Hepatic stellate cell (primary cell): ENCODE measurements at places on chromosomes 11 and 22.
A peak's percentile ranks its signal among the peaks of the same experiment; 100 is the strongest.

DNA sequence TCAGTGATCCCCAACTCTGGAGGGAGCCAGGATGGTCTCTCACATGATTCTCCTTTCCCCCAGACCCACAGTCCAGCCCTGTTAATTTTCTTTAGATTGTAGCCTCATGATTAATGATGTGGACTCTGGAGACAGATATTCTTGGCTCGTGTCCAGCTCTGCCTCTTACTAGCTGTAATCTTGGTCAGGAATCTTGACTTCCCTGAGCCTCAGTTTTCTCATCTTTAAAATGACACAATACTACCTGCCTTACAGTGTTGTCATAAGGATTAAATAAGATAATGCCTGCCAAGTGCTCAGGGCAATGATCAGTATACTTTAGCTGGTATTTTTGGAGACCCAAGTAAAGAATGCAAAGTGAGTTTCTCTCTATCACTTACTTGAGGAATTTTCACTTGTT lies 60.0 kb downstream of the SPECC1L start:
- no peak for DNase-seq

GRCh38 chr22:40552070-40552469 lies 84.4 kb downstream of the MRTFA start:
- peak; percentile 50 for DNase-seq

DNA sequence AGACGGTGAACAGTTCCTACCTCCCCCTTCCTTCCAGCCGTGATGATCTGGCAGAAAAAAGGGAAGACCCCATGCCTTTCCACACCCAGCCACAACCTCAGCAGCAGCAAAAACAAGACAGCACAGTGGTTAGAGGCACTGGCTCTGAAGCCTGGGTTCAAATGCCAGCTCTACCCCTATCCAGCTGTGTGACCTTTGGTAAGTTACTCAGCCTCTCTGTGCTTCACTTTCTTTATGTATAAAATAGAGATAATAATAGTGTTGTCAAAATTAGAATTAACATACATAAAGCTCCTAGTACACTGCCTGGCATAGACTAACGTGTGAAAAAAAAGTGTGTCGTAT lies 4.2 kb downstream of the NRXN2 start:
- DNase-seq, result no peak

GRCh38 chr11:120778685-120779490 lies 245.0 kb upstream of the TBCEL start:
- DNase-seq, result no peak

- DNase-seq, result no peak
These were observed 62.4 kb upstream of the IGLL5 start for GRCh38 chr22:22825213-22825593.

- no peak for DNase-seq
These were observed 27.2 kb downstream of the CERK start for GRCh38 chr22:46710806-46711205.

DNA sequence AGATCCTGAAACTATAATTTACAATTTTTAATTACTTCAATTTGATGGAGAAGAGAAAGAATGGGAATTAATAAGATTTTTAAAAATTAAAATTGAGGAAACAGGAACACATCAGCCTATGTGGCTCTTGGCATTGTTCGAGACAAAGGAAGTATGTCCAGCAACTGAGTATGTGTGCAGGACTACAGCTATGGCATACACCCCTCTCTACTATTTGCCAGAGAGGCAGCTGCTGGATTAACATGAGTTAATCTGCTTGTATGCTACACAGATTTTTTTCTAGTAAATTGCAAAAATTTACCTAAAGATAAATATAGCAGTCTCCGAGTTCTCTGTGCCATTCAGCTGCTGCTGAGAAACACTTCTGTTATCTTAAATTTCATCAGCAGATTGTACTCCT lies 70.6 kb downstream of the PHF21A start:
- no peak for DNase-seq

- DNase-seq, result no peak
These were observed 1.5 kb downstream of the TREH start for GRCh38 chr11:118677977-118678376.

DNA sequence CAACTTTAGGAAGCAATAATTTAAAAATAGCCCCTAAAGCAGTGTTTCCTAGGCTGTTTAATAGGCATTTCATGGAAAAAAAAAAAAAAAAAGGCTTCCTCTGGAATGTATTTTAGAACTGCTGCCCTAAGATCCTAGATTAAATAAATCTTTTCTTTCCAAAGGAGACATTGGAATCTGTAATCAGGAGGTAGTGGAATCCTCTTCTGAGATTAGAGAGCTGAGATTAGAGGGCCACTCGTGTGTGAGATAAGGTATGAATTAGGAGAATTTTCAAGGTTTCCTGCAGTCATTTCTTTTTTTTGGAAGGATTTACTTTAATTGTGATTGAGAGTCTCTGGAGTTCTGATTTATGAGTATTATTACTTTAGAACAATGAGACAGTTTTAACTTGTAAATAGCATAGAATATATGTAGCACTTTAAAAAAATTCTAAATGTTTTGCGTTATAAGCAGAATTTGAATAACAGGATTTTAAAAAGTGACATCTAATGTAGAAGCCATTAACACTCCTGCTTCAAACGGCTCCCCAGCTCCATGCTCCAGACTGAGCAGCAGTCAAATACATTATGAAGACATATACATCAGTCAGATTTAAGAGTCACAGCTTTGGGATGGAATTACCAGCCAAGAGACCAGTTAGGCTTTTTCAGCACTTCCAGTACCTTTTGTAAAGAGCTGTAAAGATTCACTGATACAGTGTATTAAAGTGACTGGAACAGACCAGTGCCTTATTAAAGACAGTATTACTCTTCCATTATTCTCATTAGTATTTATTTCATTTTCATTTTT lies 5.0 kb downstream of the EED start:
- DNase-seq, result no peak

DNA sequence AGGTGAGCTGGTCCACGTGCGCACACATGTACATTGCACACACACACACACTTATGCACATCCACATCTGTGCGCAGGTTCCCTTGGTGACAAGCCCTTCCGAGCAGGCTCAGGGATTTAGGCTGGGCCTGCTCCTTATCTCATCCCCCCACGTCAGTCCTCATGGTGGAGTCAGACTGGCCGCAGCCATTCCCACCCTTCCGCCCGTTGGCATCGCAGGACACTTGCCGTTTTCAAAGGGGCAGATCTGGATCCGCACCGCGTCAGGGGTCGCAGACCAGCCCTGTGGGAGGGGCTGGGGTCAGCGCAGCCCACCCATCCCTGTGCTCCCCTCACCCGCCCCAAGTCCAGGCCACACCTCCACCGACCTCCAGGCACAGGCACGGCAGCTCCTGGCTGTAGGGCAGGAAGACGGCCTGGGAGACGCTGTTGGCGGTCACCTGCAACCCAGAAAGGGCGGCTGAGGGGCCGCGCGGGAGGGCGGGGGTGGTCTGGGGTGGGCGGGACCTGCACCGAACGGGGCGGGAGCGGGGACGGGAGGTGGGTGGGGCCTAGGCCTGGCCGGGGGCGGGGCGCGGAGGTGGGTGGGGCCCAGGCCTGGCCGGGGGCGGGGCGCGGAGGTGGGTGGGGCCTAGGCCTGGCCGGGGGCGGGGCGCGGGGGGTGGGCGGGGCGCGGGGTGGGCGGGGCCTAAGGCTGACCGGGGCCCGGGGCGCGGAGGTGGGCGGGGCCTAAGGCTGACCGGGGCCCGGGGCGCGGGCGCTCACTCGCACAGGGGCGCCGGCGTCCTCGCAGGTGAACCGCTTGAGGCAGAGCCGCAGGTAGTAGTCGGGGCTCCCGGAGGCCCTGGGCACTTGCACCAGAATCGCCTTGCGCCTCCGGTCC lies 13.3 kb downstream of the IL17REL start:
- peak; percentile 2 for DNase-seq

DNA sequence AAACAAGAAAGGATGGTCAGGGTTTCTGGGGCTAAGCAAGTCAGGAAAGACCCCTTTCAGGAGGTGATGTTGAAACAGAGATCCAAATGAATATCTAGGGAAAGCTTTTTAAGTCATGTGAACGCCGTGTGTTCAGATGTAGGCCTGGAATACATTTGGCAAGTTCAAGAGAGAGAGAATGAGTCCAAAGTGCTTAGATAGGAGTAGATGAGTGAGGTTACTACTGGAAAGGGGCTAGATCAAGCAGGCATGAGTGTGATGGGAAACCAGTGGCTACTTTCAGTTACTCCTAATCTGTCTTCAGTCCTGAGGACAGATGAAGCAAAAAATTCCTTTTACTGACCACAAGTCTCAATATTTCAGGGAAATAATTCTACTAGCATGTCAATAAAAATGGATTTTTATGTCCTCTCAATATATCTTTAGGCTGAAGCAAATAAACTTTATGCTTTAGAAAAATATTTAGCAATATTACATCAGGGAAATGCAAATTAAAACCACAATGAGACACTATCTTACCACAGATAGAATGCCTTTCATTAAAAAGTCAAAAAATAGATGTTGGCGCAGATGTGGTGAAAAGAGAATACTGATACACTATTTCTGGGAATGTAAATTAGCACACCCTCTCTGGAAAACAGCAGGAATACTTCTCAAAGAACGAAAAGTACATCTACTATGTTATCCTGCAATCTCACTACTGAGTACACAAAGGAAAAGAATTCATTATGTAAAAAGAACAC lies 1085.0 kb upstream of the TENM4 start:
- no peak for DNase-seq

GRCh38 chr11:63762654-63763495 lies 5.7 kb downstream of the ZFTA start:
- DNase-seq, result no peak

DNA sequence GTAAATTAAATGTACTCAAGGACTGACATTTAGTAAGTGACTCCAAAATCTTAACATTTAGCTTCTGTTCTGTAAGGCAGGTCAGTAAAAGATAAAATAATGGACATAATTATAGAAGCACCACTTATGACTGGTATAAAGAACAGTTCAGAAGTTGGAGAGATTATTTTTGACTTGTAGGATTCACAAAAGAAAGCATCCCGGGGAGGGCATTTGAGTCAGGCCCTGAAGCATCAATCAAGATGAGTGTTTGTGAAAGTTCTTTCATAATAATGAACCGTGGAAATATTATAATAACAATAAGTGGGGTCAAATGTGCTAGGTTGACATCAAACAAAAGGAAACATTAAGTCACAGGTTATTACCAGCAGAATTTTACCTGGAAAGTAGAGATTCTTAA lies 201.9 kb downstream of the DDX10 start:
- no peak for DNase-seq

DNA sequence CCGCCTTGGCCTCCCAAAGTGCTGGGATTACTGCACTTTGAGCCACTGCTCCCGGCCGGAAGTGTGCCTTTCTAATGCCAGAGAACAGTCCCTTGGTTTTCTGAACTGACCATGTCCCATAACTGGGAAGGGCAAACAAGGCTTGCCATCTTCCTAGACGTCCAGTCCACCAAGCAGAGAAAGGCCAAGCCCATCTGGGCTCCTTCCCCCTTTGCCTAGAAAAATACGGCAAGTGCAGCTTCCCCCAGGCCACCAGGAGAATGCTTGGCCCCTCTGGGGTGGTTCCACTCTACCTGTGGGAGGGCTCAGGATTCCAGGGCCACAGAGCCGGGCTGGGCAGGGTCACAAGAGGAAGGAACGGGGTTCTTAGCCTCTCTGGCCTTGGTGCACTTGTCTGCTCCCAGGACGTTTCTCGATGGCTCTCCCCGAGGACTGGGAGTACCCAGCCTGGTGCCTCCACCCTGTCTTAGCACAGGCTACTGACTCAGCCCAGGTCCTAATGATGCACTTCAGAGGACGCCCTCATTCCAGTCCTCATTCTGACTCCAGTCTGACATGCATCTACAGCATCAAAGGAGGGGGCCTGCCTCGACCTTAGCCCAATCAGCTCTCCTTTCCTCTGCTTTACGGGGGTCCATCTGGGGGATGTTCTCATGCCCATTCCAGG lies 1.2 kb downstream of the USP2 start:
- DNase-seq, result peak; percentile 5

DNA sequence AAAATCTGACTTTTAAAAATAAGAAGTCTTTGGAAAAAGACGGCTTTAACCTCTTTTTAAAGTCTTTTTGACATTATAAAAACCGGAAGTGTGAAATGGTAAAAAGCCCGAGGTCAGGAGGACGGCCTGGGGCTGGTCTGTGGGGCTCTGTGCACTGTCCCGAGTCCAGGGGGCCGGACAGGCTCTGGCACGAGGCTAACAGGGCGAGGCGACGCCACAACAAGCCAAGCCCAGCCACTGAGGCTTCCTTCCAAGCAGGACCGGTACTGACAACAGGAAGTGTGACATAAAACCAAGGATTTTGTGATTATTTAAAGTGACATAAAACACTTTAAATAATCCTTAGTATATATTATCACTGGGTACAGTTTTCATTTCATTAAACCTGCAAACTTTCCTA lies 39.2 kb downstream of the BRD1 start:
- peak; percentile 75 for DNase-seq

GRCh38 chr11:71384561-71384960 lies 63.6 kb downstream of the DHCR7 start:
- DNase-seq, result no peak

DNA sequence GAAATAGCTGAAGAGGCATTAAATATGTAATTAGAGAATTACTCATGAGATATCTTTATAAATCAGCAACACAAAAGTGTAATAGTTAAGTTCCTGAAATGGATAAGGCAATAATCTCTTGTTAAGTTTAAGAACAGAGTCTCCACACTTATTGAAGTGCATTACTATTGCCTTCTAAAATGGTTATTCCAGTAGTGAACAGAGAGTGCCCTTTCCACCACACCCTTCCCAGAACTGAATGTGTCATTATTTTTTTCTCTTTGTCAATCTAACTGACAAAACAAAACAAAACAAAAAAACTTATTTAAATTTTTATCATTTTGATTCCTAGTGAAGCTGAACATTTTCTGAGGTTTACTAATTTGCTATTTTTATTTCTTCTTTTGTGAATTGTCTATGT lies 9.2 kb upstream of the PRRG4 start:
- DNase-seq, result no peak

DNA sequence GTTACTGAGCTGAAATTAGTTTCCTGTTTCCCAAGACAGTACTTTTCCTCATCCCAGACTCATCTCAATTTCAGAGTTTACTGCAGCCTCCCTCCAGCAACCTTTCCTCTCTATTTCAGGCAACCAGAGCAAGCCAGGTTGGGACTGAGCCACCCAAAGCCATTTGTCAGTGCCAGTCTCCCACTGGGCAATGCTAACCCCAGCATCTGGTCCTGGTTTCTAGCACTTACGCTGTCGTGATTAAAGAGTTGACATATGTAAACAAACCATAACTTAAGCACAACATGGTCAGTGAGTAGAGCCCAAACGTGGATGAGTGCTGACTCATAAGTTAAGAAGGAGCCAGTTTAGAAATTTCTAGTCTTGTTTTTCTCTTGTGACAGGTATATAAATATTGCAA lies 119.6 kb upstream of the BLID start:
- peak; percentile 55 for DNase-seq

DNA sequence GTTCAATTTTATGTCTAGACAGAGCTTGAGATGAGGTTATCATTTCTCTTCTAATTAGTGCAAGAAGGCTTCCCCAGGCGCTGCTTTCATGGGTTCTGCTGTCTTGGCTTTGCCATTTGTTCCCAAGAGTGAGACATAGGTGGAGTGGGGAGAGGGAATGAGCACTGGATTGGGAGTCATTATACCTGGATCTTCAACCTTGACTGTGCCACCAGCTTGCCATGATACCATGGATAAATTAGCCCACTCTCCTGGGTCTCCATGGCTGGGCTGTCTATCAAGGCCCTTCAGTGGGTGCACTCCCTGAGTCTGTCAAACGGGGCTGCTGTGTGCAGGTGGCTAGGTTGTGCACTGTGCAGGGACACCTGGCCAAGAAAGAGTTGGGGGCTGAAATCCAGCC lies 15.6 kb upstream of the NECTIN1 start:
- no peak for DNase-seq
